Suppressor macrophage (primary cell): ENCODE measurements at places on chromosomes 4 and X.

DNA sequence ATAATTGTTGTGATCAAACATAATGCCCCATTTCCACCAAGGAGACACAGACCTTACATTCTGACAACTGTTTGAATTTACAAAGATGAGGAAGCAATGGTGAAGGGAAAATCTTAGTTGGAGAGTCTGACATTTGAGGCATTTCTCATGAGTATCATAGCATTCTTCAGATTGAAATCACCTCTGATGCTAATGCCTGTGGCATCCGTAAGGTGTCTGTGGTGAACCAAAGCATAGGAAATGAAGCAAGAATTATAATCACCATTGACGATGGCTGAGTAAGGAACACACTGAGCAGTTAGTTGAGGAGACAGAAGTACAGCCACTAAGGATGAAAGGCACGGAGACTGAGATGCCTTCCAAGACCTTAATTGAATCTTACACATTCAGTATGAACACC lies 575.7 kb downstream of the TRIML1 start:
- no peak for DNase-seq

DNA sequence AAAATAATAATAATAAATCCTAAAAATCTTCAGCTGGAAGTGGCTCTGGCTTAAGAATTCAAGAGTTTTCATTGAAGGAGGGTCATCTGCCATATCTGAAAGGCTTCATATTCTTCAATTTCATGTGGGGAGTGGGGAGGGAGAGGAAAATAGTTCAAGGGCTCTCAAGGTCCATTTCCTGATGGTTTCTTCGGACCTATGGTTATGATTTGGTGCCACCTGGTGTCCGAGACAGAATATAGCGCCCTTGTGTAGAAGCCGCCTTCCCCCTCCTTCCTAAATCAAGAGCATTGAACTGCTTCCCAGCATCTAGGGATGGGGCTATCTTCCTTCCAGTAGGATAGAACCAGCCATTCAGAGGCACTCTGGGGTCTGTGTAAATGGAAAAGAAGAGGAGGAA lies 34.3 kb downstream of the NLGN3 start:
- peak; percentile 60 for DNase-seq

DNA sequence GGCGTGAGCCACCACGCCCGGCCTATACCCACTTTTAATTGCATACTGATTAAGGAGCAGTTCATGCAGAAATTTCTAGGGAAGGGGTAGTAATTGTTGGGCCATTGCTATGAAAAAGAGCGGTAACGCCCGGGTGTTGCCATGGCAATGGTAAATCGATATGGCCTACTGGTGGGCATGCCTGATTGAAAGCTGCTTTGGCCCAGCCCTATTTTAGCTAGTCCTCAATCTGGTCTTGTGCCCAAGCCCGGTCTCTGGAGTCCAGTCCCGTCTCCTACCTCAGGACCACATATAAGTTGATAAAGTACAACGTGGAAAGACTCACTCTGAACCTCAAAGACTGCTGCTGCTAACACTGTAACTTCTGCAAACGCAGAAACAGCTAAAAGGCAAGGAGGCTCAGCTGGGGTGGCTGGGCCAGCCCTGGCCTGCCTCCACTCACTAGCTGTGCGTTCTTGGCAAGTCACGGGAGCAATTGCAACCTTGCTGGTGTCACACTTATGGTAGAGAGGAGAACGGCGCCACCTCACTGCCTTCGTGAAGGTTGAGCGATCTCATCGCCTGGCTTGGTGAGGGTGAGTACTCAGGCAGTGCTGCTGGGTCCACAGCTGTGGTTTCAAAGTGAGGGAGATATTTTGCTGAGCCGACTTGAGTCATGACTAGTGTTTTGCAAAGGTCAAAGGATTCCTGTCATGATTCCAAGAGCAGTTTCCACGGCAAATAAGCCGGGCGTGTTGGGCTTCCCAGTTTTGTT lies 57.0 kb upstream of the GRPEL1 start:
- DNase-seq = no peak

DNA sequence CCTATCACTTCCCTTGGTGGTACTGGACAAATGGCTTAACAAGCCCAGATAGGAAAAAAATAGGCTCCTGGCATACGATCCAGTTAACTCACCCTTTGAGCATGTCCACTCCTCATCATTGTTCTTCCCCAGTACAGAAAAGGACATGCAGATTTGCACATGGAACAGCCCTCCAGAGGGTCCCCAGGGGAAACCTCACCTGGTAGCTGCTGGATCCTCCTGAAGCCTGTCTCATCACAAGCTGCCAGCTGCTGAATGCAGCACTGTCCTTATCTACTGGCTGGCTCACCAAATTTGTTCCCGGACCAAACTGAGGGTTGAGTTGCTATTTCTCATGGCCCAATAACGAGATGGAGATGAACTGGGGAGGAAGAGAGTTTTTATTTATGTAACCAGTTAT lies 49.4 kb downstream of the SERTM2 start:
- no peak for DNase-seq

DNA sequence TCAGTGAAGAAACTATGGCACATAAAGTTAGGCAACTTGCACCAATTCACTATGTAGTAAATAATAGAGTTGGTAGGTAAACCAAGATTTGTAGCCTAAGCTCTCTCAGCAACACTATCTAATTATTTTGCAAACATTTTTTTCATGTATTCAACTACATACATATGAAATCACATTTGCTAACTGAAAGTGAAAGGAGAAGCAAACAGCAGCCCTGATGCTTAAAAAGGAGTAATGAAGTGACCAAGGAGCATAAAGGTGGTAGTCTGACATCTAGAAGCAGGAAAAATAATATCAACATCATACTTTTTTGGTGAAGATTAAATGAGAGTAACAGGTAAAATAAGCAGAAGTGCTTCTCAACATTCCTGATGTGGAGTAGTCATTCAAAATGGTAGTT lies 603.7 kb downstream of the GRXCR1 start:
- DNase-seq = no peak

DNA sequence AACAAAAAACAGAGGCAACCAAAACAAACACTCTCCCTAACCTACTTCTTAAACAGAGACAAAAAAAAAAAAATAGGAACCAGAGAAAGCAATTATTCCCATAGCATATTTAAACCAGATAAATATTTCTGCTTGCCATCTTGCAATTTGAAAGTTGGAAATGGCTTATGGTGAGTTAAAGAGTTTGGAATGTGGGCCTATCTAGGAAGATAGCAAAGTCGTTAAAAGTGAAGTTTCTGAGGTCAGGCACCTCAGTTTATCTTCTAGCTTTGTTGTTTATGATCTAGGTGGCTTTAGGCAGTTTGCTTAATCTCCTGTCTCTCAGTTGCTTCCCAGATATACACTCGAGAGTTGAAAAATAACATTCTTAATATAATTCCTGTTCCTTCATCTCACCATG lies 284.2 kb downstream of the KCNIP4 start:
- no peak for DNase-seq

GRCh38 chr4:80058740-80059139 lies 14.3 kb downstream of the ANTXR2 start:
- peak; percentile 96 for DNase-seq

DNA sequence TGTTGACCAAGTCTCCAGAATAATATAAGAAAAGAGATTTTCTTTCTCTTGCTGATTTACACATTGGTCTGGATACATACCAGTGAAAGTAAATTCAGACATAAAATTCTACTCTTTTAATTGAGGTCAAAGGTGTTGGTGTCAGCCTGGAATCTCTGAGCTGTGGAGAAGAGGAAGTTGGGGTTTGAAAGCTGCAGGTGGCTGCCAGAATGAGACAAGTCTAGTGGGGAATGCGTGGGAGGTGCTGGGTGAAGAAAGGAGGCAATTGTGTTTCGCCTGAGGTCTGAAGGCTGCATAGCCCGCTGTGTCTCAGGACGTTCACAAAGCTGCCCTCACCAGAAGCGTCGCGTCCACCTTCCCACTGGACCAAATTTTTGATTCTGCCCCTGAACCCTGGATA lies 31.2 kb downstream of the PHEX start:
- peak; percentile 8 for DNase-seq

DNA sequence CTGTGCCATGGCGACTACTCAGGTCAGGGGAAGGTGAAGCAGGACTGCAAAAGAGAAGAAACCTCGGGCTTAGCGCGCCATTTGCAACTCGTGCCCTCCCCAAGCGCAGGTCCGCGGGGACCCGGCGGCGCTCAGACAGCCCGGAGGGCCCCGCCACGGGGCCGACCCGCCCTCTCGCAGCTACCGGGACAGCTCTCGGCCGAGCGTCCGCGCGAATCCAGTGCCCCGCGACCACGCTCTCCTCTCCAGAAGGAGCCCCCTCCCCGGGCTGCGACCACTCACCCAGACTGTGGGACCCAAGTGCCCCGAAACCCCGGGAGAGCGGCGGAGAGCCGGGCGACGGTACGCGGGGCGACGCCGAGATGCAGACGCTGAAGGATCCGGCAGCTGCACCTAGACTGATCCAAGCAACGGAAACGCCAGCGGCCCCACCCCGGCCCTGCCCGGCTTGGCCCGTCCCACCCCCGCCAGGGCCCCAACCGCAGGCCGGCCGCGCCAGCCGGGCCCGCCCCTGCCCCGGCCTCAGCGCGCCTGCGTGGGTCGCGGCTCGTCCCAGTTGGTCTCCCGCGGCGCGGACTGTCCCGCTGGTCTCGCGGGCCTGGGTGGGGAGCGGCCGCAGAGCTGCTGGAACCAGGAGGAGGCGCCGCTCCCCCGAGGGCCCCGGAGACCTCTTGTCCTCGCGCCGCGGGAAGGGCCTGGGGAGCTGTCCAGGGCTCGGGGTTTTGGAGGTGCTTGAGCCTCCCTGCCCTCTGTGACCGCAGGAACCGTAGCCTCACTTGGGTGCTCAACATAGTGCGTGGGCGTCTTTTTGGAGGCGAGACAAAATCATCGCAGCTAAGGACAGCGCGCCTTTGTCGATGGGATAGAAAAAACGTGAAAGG lies at the start of gene ANXA5:
Gene ANXA5 (minus strand): TSS at position 400 of the 881 bp plus-strand sequence. CDS start 391 bp downstream, at position 9.
- DNase-seq = peak; percentile 96

GRCh38 chrX:2635342-2635741 lies 55.8 kb upstream of the CD99 start:
- no peak for DNase-seq

DNA sequence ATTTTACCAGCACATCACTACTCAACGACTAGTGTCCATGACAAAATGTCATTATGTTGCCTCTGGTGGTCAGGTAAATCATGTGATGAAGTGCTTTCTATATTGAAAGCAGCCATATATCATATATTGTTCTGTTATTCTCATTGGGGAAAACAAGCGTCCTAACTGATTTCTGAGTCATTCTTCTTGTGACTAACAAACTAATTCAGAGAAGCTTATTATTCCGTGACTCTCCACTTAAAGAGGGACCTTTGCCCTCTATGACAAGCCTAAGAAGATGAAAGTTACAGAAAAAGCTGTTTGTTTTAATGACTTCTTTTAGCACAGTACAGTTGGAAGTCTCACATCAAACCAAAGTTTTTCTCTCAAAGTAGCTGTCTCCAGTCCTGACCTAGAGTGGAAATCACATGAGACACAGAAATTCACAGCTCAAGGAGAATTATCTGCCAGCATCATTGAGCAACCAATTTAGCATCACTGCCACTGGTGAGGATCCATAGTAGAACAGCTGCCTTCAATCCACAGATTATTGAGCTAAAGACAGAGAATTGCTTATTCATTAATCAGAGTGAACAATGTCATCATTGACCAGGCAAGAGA lies 36.4 kb downstream of the ASB9 start:
- no peak for DNase-seq

GRCh38 chr4:176436293-176436973 lies 116.7 kb downstream of the SPCS3 start:
- DNase-seq = no peak

DNA sequence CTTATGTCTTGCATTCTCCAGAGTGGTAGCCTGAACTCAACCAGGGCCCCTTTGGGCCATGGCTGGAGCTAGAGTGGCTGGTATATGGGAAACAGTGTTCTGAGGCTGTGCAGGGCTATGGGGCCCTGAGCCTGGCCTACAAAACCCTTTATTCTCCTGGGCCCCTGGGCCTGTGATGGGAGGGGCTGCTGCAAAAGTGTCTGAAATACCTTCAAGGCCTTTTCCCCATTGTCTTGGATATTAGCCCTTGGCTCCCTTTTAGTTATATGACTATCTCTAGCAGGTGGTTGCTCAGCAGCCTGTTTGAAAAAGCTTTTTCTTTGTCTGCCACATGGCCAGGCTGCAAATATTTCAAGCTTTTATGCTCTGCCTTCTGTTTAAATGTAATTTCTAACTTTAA lies 22.5 kb downstream of the APOOL start:
- no peak for DNase-seq

- no peak for DNase-seq
Observed at GRCh38 chrX:122168241-122168640, 1015.8 kb upstream of the GRIA3 start.

GRCh38 chr4:53376900-53377299 lies 541 bp upstream of the FIP1L1 start:
- DNase-seq = no peak

GRCh38 chrX:69150281-69150960 lies 14.8 kb downstream of the PJA1 start:
- DNase-seq = no peak

DNA sequence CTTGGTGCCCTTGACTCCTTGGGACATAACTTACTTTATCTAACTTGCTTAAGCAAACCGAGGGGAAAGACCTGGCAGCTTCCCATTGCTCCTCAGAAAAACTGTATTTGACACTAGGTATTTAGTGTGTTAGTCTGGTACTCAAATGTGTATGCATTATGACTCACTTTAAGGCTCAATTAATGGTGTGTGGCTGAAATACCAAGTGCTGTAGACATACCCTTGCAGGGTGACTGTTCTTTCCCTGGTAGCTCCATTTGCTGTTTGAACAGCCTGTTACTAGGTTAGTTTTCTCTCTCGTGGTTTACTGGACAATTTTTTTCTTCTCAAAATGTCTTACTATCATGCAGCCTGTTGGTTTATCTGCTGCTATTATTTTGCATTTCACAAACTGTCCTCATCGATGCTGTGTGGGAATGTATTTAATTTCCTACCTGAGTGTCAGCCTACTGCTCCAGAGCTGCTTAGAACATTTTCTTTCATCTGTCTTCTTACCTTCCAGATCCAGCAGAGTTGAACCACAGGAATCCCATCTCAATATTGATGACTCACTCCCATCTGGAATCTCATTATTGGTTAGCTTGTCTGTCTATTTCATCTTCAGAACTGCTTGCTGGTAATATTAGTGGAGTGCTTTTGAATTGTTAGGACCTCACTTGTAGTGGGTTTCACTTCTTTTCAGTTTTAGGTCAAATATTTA lies 158.0 kb upstream of the FAT1 start:
- DNase-seq = no peak

GRCh38 chr4:105894660-105895582 lies at the start of gene NPNT:
NPNT (plus strand) TSS chr4:105895471; CDS start chr4:105895653, 182 bp downstream.
- no peak for DNase-seq
